ENCODE measurements at places on chromosomes 1 and 21.
A peak's percentile ranks its signal among the peaks of the same experiment; 100 is the strongest.

DNA sequence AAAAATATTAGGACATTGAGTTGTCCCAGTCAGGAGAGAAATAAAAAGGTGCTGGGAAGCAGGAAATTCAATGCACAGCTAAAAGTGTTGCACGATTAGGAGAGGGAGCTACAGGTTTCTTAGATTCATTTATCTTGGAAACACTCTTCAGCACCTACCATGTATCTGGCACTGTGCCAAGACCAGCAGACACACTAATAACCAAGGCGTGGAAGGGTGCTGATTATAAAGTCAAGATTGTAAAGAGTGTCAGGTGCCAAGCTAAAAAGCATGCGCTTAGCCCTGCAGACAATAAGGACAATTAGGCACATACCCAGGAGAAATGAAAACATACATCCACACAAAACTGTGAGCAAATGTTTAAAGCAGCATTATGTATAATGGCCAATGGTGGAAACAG is 129.9 kb downstream of the DSCAM start:
- DNase-seq: no peak

GRCh38 chr1:30255111-30255724 is 468.2 kb downstream of the MATN1 start:
- DNase-seq: no peak

- no peak for DNase-seq
Observed at GRCh38 chr21:35720208-35720731, 340.1 kb downstream of the SETD4 start.

DNA sequence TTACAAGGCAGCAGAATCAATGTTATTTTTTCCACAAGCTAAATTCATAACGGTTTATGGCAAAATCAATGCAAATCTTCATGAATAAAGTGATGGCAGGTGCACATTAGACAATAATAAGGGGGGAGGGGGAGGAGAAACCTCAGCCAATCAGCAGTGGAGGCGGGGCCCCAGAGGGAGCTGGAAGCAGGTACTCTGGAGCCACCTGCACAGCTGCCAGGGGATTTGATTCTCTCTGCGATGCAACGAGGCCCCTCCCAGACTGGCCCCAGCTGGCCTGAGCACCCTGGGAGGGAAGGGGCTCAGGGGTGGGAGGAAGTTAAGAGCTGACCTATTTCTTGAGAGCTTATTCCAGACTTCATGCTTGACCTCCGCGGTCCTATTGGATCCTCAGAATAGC is 127.8 kb upstream of the IGSF21 start:
- no peak for DNase-seq

DNA sequence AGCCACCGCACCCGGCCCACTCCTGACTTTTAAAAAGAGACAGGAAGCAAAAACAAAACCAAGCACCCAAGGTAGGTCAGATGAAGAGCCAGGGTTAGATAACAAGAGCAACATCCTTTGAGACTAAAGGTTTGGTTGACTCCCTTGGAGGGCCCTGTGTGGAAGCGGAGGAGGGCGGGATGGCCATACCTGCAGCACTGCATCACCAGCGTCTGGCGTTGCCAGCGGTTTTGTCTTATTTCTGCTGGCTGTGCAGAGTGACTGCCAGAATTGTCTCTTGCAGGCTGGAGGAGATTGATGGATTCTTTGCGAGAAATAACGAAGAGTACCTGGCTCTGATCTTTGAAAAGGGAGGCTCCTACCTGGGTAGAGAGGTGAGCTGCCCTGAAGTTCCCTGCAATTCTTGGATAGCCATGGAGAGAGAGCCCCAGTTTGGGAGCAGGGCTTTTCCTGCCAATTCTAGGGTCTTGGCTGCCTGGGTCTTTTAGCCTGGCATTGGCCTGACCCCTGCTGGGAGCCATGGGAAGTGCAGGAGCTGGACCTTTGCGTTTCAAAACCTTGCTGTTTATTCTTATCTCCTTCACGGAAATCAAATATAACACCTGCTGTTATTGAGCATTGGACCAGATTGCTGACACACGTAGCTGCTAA is 24.0 kb downstream of the QSOX1 start:
- DNase-seq: peak; percentile 64

GRCh38 chr1:9882296-9882944 is 27.6 kb downstream of the CTNNBIP1 start:
- DNase-seq: no peak

DNA sequence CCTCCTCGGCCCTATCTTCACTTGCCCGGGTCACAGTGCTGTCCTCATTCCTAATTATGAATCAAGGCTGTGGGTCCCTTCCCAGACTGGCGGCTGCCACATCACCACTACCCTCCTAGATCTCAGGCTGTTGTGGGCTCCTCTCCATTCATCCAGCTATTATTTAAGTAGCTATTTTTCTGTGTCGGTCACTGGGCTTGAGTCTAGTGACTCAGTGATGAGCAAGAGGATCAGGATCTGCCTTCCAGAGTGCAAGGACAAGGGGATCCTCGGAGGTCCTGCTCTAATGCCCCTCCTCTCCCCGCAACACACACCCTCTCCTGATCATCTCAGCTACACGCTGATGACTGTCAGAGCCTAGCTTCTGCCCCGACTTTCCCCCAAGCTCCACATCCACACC is 34.1 kb downstream of the CDCP2 start:
- no peak for DNase-seq

GRCh38 chr21:32519945-32520874 is 65.1 kb downstream of the TCP10L start:
- no peak for DNase-seq
